ENCODE measurements at places on chromosomes 4 and X.

DNA sequence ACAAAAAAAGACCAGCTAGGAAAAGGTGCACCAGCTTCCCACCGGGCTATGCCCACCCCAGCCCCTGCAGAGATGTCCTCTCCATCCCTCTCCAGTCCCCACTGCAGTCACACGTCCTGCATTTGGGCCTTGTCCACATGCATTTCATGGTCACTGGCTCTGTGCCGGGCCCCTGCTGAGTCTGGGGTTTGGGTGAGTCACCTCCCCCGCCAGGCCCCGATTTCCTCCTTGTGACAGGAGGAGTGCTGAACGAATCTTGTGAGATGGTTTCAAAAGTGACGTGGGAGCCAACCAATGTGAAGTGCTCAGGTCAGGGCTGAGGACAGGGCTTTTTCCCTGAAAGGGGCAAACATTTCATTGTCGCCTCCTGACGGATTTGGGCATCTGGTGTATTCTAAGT, 7.1 kb downstream of the CPZ start:
- peak; percentile 91 for DNase-seq

GRCh38 chrX:115504167-115504566, 56.8 kb upstream of the PLS3 start:
- DNase-seq: no peak

DNA sequence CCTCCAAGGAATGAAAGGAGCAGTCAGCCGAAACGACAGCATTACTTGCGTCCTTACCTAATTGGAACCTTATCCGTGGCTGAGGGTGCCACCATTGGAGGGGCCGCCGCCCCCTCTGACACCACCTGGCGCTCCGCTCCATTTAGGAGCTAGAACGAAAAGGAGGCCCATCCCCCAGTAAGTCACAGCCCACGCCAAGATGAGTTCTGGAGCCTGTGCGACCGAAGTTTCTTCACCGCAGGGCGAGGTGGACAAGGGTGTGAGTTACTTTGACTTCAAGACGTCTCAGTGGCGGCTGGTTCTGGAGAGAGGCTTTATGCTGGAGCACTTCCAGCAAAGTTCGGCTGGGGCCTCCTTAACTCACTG, 729 bp upstream of the IRF2 start:
- no peak for DNase-seq

GRCh38 chrX:9538544-9539045, 73.7 kb downstream of the TBL1X start:
- DNase-seq: no peak

- DNase-seq: peak; percentile 10
These were observed 30.2 kb downstream of the OFD1 start for GRCh38 chrX:13764765-13765164.

- DNase-seq: no peak
These were observed 1065.7 kb upstream of the PABPC4L start for GRCh38 chr4:135267148-135267865.

GRCh38 chr4:20591571-20591970, 108.7 kb upstream of the PACRGL start:
- DNase-seq: no peak

- DNase-seq: peak; percentile 69
These were observed 301.9 kb downstream of the BMPR1B start for GRCh38 chr4:95059663-95060062.

GRCh38 chrX:118114971-118115370, 1.6 kb downstream of the KLHL13 start:
- no peak for DNase-seq

GRCh38 chr4:75135068-75135825, 202.3 kb downstream of the PARM1 start:
- DNase-seq: no peak

- no peak for DNase-seq
These were observed 2.7 kb downstream of the NDP start for GRCh38 chrX:43970528-43970927.

GRCh38 chrX:2608638-2609430, 82.3 kb upstream of the CD99 start:
- peak; percentile 82 for DNase-seq

DNA sequence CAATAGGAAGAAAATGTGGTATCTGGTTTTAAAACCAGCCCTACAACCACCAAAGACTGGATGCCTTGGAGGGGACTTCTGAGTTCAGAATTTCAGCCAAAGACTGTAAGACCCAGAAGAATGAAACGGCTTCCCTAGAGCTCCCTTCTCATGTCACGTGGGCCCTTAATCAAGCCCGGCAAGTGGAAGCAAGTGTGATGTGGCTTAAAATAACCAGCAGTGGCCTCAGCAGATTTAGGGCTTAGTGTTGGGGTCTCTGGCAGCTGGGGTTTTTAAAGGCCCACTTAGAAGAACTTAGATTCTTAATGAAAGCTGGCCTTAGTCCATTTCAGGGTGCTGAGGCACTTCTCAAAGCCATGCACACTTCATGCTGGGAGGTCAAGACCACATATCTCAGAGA, 111.2 kb upstream of the TBC1D9 start:
- no peak for DNase-seq
